ENCODE measurements at places on chromosomes 6 and 20. TPM values are rescaled to one million over a fixed set of nuclear protein-coding genes. Genes with fewer than 3 reads are reported as not detected.

Gene TAGAP
- 0.72 TPM for polyA plus RNA-seq

Gene CRIP3
- 9.7 TPM for polyA plus RNA-seq

Gene PROKR2
- not detected for polyA plus RNA-seq

GRCh38 chr6:47126647-47127391, 84.7 kb upstream of the ADGRF1 start:
- DNase-seq: no peak

GRCh38 chr6:136015531-136015930, 164.0 kb downstream of the PDE7B start:
- DNase-seq: no peak

- no peak for DNase-seq
Measured at GRCh38 chr20:45985573-45985972, 13.6 kb upstream of the ZNF335 start.

- no peak for DNase-seq
Measured at GRCh38 chr6:170153436-170154319, 137.2 kb downstream of the DLL1 start.
